Naive B cell (primary cell): ENCODE measurements at places on chromosomes 16 and 17.

DNA sequence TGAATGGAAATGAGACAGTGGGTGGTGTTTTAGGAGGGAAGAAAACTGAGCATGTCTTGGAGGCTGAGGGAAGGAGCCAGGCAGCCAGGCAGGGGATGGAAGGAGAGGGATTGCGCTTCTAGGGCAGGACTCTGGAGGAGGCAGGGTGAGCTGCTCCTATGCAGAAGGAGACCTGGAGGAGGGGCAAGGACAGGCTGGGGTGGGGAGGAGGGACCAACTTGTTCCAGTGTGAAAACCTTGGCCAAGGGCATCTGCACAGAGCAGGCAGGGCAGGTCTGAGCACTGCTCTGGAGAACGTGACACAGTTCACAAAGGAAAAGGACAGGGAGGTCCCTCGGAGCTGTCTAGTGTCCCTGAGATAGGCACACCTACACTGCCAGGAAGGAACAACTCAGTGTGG, 5.5 kb downstream of the GALK1 start:
- H3K36me3 ChIP-seq: no peaks in the 10 kb centered on the region
- no peaks in the 10 kb centered on the region for H3K27me3 ChIP-seq
- no peak overlapping the region for H3K27ac ChIP-seq
- peaks cover 22% of the 10 kb centered on the region for H3K4me1 ChIP-seq
- DNase-seq: no peak

- H3K4me3 ChIP-seq: peak overlapping the region; percentile 13
- H3K27me3 ChIP-seq: no peaks in the 10 kb centered on the region
- H3K27ac ChIP-seq: peak overlapping the region; percentile 44
- H3K4me1 ChIP-seq: peaks cover 77% of the 10 kb centered on the region
- DNase-seq: no peak
Measured at GRCh38 chr16:85915125-85915845, 16.3 kb downstream of the IRF8 start.

DNA sequence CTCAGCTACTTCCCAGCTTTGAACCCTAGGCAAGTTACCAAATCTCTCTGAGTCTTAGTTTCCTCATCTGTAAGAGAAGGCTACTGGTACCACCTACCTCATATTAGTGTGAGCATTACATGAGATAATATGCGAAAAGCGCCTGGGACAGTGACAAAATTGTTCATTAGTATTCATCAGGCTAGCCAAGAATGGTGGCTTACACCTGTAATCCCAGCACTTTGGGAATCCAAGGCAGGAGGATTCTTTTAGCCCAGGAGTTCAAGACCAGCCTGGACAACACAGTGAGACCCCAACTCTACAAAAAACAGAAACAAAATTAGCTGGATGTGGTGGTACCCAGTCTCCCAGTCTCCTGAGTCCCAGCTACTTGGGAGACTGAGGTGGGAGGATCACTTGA, 3.3 kb downstream of the PLCD3 start:
- H3K4me1 ChIP-seq: peaks cover 4% of the 10 kb centered on the region
- no peak overlapping the region for H3K27ac ChIP-seq
- H3K4me3 ChIP-seq: no peak overlapping the region
- H3K27me3 ChIP-seq: peaks cover 11% of the 10 kb centered on the region
- no peak for DNase-seq

DNA sequence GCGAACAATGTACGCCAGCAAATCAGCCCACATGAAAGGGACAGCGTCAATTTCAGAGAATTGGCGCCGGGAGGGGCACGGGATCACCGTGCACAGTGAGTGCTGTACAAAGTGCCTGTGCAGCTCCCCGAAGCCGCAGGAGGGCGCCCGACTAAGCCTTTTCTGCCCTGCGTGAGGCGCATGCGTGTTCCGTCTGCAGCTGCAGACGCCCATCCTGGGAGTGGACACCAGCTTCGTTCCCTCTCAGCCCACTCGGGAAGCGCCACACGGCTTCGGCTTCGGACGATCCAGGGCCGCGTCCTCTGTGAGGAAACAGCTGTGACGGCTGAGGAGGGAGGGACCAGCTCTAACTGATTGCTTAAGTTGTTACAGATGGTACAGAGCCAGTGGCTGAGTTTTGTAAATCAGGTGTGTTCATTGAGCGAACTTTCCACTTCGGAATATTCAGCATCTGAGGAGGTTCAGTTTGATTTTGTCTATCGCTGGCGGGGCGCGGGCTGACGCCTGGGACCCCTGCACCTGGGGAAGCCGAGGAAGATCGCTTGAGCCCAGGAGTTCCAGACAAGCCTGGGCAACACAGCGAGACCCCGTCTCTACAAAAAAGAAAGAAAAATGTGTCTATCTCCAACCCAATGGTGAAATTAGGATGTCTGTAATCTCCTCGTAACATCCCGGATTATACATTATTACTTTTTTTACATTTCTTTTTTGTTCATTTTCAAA, 15.4 kb upstream of the ZNF287 start:
- H3K27me3 ChIP-seq: peaks cover 68% of the 10 kb centered on the region
- peak; percentile 69 for DNase-seq
- H3K36me3 ChIP-seq: no peaks in the 10 kb centered on the region
- peak overlapping the region; percentile 57 for H3K4me3 ChIP-seq
- H3K4me1 ChIP-seq: peaks cover 18% of the 10 kb centered on the region
